Cortex of kidney (tissue), 1 donor: ENCODE measurements at places on chromosomes 6 and 20.

DNA sequence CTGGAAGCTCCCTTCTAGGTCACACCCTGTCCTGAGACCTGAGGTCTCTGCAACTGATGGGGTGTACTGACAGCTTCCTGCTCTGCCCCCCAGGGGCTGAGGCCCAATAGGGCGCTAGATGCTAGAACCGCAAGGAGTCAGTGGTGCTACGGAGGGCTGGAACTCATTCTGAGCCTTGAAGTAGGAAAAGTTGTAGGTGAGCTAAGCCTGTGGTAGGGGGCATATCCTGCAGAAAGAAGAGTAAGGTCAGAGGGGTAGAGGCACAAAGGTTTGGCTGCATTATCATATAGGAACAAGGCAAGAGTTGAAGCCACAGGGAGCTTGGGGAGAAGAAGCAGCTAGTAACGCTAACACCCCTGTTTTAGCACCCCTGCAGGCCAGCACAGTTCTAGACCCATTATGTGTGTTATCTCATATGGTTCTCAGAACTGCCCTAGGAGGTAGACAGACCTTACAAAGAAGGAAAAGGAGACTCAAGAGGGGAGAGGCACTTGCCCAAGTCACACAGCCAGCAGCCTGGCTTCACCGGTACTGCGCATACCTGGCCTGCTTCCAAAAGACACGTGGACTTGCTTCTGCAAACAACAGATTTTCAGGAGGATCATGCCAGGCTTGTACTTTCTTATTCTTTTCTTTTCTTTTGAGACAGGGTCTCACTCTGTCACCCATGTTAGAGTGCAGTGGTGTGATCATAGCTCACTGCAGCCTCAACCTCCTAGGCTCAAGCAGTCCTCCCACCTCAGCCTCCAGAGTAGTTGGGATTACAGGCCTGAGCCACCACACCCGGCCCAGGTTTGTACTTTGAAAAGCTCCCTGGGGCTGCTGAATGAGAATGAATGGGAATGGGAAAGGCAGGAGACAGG lies 156.1 kb downstream of the MRPL14 start:
- no peak for DNase-seq

- no peak for DNase-seq
Measured at GRCh38 chr6:14361297-14361696, 243.7 kb downstream of the CD83 start.

GRCh38 chr6:161850562-161850961 lies 576.7 kb upstream of the AGPAT4 start:
- no peak for DNase-seq

DNA sequence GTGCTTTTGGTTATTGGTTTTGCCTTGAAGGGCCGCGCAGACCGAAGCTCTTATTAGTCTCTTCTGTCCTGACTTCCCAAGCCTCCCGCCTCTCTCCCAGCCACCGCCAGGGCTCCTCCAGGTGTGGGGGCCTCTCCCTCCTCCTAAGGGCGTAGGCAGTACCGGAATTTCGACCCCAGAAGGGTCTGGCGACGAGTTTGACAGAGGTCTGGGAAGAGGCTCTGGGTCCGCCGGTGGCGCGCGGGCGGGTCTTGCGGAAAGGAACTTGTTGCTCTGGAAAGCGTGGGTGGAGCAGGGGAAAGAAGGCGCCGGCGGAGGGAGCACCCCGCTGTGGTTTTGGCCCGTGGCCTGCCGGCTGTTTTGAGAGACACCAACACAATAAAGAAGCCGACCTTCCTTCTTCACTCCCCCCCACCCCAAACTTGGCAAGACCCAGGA lies 1.8 kb downstream of the PCSK2 start:
- no peak for DNase-seq

DNA sequence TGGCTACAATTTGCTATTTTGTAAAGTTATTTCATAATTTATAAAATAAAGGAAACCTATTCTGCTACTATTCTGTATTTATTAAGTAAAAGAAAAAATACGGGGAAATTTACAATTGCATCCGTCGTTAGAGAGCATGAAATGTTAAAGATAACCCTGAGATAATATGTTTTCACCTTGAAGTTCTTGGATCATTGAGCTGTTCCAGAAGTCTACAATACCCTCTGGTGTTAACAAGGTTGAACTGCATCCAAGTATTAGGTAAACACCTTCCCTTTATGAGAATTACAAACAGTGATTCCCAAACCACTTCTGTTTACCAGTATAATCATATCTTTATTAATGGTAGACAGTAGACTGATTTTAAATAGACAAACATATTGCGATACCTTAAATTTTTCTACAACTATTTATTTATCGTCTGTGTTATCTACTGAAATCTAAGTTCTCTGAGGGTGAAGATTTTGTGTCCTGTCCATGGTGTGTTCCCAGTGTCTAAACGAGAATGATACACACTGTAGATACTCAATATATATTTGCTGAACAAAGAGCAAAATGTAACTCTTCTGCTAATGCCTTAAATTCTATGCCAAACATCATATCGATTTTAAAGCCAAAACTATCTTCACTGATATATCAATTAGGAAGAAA lies 28.2 kb downstream of the TBC1D32 start:
- no peak for DNase-seq

- DNase-seq: no peak
Measured at GRCh38 chr6:87756858-87757257, 54.8 kb upstream of the AKIRIN2 start.

DNA sequence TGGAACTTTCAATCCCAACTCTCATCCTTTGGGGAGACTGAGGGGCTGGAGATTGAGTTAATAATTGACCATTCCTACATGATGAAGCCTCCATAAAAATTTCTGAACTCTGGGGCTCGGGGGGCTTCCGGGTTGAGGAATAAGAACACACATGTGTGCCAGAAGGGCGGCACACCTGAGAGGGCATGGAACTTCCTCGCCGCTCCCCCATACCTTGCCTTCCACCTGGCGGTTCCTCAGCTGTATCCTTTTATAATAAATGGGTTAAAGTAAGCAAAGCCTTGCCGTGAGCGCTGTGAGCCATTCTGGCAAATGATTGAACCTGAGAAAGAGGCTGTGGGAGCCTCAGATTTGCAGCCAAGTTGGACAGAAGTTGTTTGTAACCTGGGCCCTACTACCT lies 164.8 kb downstream of the LY86 start:
- no peak for DNase-seq

GRCh38 chr6:109441069-109441816 lies 719 bp downstream of the SMPD2 start:
- DNase-seq: no peak

DNA sequence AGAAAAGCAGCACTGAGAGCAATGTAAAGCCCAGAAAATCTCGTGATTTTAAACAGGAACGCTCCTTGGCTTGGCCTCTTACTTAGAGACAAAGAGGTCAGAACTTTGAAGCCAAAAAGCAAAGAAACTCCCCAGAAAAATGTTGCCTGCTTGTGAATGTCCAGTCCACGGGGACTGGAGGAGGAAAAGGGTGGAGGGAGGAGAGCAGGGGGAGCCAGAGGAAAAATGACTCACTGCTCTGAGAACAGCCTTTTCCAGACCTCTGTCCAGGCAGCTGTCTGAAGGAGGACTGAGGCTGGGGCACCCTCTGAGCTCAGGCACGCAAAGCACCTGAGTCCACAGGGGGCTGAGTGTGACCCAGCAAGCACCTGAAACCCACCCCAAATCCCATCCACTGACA lies 64.7 kb downstream of the TRAM2 start:
- DNase-seq: no peak

- no peak for DNase-seq
Measured at GRCh38 chr20:53842301-53843099, 227.9 kb downstream of the BCAS1 start.
